ENCODE measurements at places on chromosomes 4 and X.

DNA sequence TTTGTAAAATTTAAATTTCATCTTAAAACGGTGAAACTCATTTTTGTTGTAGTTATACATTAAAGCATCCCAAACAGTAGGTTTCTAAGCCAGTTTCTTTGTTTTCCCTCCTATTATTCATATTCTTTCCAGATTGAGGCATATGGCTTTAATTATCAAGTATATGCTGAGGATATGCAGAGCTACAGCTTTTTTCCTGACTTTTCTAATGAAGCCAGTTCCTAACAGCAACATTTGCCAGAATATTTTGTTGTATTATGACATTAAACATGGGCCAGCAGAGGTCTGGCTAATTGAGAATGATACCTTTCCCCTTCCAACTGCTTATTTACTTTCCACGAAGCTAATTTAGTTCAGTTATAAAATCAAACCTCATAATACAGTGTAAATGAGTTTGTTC, 75.3 kb downstream of the SLIT2 start:
- no peak for DNase-seq

DNA sequence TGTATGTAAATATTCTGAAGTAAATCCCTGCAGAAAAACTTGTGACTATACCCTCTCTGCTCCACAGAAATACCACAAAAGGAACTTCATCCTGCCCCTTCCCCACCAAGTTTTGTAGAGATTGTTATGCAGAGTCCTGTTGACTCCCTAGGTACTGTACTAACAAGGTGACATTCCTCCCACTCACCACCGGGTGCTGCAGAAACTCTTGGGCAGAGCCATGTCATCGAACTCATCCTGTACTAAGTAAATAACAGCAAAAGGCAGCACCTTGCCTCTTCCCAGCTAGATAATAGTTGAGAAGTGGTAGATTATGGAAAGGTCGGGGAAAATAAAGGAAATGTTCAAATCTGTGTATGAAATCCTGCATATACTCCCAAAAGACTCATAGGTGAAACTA, 233.3 kb downstream of the STPG2 start:
- no peak for DNase-seq

- no peak for DNase-seq
These were observed at the start of gene UGT2B17 for GRCh38 chr4:68576272-68577125. Gene UGT2B17 (minus strand): TSS chr4:68576322. CDS start chr4:68568484, 7,838 bp downstream.

DNA sequence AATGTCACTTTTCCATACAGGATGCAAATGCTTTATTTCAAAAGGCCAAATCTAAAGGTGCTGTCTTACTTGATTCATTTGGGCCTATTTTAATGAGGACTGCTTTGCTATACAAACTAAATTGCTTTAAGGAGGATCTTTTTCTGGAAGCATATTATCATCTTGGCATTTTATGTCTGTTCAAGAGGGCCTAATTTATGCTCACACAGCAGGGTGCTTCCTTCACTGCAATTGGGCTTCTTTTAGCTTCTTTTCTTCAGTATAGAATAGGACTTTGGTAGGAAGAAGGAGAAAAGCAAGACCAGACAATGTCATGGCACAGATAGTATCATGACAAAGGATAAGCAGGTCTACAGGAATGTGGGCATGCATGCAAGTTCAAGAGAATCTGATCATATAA, 222.4 kb upstream of the ANKRD50 start:
- no peak for DNase-seq

- DNase-seq, result no peak
These were observed 179.7 kb upstream of the TET2 start for GRCh38 chr4:104967034-104967401.

GRCh38 chr4:19614171-19614570, 637.5 kb upstream of the SLIT2 start:
- DNase-seq, result no peak

DNA sequence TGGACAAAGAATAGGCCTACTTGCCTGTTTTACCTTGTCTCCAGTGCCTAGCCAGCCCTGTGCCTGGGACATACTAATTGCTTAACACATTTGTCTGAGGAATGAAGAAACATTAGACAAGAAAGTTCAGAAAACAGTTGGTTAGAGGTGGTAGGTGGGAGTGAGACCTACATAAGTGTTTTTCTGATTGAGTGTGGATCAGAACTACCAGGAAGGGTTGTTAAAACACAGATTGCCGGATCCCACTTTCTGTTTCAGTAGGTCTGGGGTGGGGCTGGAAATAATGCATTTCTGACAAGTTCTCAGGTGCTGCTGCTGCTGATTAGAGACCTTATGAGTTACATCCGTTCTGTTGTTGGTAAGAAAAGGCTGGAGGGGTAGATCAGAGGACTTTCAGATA, 5.7 kb upstream of the JADE1 start:
- DNase-seq, result no peak

GRCh38 chrX:129568349-129568748, 28.3 kb downstream of the OCRL start:
- DNase-seq, result no peak

GRCh38 chr4:78149751-78150542, 92.8 kb downstream of the FRAS1 start:
- peak; percentile 10 for DNase-seq

- no peak for DNase-seq
These were observed 385.6 kb upstream of the FGF16 start for GRCh38 chrX:77061545-77061944.

DNA sequence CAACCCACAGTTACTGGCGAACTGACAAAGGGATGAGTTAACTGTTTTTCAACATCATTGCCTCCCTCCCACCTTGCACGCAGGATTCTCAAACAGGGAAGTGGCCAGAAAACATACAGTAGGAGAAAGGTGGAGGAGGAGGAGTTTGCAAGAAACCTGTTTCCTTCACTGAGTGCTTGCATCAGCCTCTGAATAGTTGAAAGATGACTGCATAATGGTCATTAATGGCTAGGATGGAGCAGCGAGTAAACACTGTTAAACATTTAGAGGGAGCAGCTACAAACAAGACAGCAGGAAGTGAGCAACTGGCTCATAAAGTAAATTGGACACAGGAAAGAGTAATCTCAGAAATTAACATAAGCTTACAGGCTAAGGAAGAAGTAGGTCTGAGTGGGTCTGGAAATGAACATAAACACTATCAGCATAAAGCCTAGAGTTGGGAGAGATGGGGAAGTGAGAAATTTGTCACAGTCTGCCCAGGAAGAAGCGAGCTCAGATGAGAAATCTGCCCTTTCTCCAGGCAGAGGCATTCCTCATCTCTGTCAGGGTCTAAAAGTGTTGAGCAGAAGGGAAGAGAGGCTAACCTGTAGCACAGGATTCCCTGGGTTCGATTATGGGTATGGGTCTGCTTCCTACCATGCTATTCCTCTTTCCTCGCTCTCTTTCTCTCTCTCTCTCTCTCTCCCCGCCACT, 38.6 kb downstream of the TRPC5OS start:
- DNase-seq, result no peak

- DNase-seq, result no peak
These were observed 93.8 kb downstream of the GATB start for GRCh38 chr4:151667048-151667447.

DNA sequence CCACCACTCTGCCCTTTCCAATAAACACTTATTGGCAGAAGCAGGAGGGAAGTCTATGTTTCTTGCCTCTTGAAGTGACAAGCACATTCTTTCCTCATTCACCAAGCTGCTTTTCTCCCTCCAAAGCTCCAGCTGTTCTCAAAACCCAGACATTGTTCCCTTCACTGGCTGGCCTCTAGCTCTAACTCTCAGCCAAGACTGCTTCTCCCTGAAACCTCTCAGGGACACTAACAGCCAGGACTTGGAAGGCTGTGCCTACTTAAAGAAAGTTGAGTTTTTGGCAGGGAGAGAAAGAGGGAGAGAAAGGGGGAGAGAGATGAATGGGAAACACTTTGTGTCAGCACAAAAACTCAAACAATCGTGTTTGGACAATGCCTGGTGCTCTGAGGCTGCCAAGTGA, 99.5 kb downstream of the COX18 start:
- DNase-seq, result no peak

DNA sequence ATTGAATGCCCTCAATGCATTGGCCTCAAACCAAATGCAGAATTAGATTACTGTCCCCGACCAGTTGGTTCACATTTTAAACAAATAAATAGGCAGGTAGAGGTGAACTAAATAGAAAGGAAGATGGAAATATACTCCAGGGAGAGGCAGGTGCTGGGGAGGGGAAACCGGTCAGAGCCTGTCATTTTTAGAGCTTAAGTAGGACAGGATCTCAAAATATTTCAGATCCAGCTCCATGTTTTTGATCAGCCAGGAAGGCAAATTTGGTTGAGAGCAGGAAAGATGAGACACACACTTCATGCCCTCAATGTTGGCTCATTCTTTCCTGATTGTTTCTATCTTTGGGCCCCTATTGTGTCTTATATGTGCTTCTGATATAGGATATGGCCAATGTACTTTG, 206.7 kb downstream of the SHROOM3 start:
- DNase-seq, result no peak

GRCh38 chr4:119523399-119523798, 105.2 kb downstream of the PDE5A start:
- no peak for DNase-seq

DNA sequence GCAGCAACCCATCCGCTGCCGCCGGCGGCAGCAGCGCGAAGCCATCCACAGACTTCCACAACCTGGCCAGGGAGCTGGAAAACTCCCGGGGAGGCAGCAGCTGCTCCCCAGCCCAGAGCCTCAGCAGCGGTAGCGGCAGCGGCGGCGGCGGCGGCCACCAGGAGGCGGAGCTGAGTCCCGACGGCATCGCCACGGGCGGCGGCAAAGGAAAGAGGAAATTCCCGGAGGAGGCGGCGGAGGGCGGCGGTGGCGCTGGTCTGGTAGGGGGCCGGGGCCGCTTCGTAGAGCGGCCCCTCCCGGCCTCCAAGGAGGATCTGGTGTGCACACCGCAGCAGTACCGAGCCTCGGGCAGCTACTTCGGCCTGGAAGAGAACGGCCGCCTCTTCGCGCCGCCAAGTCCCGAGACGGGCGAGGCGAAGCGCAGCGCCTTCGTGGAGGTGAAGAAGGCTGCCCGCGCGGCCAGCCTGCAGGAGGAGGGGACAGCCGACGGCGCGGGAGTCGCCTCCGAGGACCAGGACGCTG, 4.9 kb downstream of the PRDM8 start:
- no peak for DNase-seq

DNA sequence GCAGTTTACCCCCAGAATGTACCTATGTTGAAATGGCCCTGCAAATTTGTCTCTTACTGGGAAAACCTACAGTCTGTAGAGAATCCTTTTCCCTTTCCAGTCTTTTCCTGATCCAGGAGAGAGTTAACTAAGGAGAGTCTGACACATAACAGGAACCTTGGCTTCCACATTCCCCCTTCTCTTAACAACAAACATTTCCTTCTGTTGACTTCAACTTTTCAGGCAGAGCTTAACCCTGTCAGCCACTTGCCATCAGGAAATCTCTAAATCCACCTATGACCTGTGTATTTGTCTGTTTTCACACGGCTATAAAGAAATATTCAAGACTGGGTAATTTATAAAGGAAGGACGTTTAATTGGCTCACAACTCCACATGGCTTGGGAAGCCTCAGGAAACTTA, 45.6 kb upstream of the GPR78 start:
- DNase-seq, result no peak

DNA sequence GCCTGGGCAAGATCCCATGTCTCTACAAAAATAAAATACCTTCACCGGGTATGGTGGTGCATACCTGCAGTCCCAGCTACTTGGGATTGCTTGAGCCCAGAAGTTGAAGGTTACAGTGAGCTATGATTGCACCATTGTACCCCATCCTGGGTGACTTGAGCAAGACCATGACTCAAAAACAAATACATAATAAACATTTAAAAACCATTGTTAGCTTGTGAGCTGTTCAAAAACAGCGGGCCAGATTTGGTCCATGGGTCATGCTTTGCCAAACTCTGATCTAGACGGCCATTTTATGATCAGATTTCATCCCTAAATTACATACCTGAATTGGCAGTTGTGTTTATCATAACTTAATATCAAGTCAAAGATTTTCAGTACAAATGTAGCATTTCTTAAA, 76.0 kb upstream of the GPM6B start:
- no peak for DNase-seq

- no peak for DNase-seq
These were observed 259.1 kb downstream of the C4orf33 start for GRCh38 chr4:129355031-129355430.
